NCI-H526 treated with DMSO at 0.1 percent for 48 hours (cell line): ENCODE measurements at places on chromosomes 16 and 17.

DNA sequence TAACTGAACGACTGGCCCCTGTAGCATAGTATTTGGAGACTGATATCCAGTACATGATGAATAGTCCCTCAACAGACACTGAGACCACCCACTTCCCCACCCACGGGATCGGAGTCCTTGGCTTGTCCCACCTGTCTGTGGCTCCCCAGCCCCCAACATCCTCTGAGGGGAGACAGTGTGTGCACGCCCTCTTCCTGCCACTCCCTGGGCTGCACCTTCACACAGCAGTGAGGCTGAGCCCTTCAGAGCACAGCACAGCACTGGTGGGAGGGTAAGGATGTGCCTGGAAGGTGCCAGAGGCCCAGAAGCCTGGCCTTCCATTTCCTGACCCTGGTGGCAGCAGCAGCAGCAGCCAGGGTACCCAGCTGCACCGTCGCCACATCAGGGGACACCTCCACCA, 11.0 kb downstream of the DNASE1 start:
- DNase-seq = no peak

GRCh38 chr17:56593086-56593645, 333 bp upstream of the NOG start:
- peak; percentile 52 for DNase-seq

- DNase-seq = no peak
Observed at GRCh38 chr17:74637265-74637664, 13.7 kb upstream of the CD300E start.

GRCh38 chr16:253833-254232, 19.2 kb downstream of the FAM234A start:
- DNase-seq = no peak

DNA sequence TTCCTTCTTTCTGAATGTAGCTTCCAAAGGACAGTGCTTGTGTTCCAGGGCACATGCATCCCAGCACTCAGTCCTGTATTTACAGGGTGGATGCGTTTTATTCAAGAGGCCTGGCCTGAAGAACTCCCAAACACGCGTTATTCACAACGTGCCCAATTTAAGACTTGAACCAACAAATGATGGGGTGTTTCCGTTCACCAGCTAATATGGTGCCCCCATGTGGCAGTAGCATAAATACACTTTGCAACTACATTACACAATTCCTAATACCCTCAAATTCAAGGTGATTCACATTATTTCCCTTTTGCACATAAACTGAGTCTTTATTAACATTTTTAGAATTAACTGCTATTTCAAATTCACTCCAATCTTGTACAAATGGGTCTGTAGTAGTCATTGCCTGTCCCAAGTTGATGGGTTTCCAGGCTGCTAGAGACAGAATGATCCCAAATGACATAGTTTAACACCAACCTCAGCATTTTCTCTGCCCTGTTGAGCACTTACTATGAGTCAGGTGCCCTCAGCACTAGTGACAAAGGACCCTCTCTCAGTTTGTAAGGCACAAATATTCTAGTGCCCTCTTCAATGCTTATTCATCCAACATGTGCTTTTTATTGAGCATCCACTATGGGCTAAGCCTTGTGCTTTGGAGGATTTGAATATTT, 26.9 kb downstream of the HSD17B2 start:
- DNase-seq = no peak

DNA sequence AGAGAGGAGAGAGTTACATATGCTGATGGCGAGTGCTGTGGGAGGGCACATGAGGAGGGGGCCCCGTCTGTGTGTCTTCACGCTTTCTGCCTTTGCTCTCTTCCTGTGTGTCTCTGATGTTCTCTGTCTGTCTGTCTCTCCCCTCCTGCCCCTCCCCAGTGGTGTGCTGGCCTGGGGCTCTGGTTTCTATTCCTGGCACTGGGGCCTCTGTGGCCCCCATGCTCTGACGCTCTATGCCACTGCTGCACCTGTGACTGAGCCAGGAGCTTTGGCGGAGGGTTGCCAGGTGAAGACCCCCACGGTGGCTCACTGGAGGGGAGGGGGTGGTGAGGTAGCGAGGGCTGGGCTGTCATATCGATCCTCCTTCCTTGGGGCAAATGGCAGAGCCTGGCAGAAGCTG, 24.6 kb upstream of the BRD7 start:
- DNase-seq = no peak

DNA sequence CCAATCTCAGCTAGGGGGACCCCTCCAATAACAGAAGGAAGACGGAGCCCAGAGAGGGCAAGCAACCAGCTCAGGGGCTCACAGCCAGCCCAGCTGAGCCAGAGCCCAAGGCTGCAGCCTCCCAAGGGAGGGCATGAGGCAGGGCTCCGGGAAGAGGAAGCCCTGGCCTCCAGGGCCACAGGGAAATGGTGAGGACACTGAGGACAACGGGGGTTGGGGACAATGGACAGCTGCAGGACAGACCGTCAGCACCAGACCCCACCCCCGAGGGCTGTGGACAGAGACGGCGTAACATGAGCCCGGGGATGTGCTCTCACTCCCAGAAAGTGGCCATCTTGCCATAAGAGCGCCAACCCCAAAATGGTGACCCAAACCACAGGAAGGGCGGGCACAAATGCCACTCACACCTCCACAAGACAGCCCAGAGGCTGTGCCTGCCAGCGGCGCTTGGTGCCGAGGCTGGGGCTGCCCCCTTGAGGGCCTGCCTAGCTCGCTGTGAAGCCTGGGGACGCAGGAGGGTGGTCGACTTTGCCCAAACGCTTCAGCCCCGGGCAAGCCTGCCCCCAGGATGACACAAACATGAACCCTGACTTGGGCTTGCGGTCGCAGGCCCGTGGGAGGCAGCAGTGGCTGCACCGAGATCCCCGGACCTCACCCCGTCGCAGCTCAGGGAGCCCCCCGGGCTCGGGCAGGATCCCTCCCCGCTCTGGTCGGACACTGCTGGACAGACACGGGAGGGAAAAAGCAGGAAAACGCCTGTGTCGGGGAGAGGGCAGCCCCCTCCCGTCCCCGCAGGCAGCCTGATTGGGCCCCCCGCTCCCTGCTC, 10.5 kb downstream of the PIMREG start:
- no peak for DNase-seq

DNA sequence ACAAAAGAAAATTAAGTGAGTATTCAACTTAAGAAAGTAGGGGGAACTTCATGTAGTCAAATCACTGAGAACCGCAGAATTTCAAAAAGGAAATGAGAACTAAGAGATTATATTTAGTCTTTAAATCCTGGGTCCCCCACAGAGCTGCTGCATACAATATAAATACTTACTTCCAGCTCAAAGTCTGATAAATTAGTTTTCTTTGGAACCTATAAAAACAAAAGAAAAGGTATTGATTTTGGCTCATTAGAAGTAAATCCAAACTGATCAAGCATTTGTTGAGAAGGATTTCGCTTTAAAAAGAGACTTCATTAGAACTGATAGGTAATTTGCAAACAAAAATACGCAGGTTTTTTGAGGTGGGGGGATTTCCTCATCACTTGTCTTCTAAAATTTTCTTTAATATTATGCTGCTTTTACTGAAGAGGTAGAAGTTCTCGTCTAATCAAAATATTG, 21.9 kb downstream of the PARN start:
- no peak for DNase-seq

DNA sequence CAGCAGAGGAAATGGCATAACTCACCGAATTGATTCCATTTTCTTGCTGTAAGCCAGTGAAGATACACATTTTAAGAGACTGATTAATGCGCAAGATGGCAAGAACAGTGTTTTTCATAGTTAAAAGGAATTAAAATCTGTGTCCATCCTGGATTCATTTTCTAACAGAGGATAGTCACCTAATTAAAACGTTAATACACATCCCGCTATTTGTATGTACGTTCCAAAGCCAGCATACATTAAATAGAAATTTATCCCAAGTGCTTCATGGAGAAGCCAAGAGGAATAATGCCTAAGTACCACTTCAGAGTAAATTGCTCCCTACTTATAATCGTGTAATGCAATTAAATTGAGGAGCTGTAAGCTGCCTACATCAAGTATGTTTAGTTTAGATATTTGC, 49.9 kb downstream of the RBFOX1 start:
- no peak for DNase-seq

DNA sequence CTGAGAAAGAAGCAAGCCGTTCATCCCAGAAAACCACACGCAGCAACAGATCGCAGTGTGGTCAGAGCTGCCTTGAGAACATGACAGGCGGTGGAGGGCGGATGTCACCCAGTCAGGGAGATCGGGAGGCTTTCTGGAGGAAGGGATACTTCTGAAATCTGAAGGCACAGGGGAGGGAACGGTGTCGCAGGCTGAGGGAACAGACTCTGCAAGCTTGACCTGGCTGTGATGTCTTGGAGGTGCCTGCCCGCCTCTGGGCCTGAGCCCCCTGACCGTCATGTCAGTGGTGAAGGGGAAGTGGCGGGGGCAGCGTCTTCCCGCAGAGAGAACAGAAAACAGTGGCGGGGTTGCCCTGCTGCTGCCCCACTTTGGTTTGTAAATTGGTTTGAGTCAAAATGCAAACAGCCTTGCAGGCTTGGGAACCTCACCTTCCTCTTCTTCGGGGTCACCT, 8.1 kb upstream of the ATP2A3 start:
- DNase-seq = no peak

DNA sequence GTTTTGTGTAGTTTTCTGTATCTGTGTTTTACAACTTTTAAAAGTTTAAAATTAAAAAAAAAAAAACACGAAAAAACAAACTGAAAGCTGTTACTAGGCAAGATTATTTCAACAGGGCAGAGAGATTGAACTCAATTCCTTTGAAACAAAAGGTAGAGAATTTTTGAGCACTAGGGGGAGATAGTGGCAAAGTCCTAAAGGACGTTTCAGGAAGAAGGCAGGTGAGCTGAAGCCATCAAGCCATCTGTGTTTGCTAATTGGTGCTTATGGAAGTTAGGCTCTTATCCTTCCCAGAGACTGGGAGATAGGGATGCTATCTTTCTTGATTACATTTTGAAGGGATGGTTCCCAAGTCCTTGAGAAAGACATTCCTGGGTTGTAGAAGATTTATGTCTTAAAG, 70.6 kb upstream of the CLEC3A start:
- peak; percentile 19 for DNase-seq

DNA sequence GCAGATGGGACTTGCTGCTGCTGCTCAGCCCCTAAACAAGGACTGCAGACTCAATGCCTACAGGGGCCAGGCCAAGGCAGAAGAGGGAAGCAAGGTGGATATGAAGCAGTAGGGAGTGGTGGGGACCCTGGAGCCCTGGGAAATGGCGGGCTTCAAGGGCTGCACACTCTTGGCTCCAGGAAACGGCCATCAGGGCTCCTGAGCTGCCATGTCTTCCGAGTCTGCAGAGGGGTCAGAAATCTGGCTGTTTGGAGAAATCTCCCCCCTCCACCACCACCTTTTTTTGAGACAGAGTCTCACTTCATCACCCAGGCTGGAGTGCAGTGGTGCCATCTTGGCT, 169.1 kb downstream of the KATNIP start:
- no peak for DNase-seq

DNA sequence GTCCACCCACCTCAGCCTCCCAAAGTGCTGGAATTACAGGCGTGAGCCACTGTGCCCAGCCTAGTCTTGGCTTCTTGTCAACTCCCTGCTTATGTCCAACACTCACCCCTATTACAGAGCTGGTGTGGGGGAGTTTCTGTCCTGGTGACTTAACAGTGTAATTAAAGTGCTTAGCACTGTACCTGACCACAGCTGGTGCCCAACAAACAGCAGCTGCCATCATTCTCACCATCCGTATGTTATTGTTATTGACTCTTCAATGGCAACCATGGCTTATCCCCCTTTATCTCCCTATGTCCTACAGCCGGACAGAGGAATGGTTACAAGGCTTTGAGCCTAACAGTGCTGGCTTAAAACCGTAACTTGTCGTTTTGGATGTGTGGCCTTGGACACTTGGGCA, 17.0 kb upstream of the BRCA1 start:
- DNase-seq = no peak

DNA sequence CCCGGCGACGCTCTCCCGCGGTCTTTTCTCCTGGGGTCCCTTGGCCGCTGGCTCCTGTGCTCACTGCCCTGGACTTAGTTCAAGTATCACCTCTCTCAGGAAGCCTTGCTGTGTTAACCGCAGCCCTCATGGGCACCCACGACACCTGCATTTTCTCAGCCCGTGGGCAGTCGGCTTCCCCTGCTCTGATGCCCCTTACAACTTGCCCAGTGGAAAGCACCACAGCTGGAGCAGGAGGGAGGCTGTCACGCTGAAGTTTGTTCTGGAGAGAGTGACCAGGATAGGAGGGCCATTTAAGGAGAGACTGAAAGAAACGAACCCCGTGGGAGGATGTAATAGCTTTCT, 395 bp downstream of the STXBP4 start:
- no peak for DNase-seq

- DNase-seq = no peak
Observed at GRCh38 chr16:81818568-81818896, 39.4 kb downstream of the PLCG2 start.

GRCh38 chr16:74582970-74583369, 23.9 kb downstream of the GLG1 start:
- no peak for DNase-seq

DNA sequence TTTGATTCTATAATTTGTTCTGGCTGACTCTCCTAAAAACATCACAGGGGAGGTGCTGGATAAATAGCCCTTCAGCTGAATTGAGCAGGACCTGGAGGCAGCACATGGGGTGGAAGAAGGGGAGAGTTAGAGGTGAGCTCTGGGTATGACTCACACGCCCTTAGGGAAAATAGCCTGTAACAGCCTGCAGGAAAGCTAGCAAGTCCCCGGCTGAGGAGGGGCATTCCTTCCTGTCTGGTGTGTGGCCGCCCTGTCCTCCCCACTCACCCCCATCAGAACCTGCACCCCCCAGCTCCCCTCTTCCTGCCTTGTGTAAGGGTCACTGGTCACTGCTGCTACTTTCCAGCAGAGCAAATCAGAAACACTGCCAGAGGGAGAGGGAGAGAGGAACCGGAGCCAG, 187.4 kb downstream of the C16orf95 start:
- no peak for DNase-seq

DNA sequence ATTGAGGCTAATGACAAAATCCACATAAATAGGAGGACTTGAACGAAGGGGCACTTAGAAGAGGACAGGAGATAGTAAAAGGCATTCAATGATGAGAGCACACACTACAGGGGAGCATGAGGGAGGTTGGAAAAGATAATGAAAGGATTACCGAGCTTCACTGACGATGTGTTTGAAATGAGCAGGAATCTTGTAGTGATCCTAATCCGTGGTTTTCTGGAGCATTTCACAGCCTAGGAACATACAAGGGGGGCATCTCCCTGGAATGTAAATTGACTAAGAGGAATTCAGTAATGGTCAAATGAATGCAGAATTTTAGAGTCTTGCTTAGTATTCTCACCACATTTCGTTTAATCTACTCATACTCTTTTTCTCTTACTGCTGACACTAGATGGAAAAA, 5.2 kb downstream of the ATMIN start:
- no peak for DNase-seq
